Sigmoid colon (tissue), 7 donors: ENCODE measurements at places on chromosomes 1 and 21.

DNA sequence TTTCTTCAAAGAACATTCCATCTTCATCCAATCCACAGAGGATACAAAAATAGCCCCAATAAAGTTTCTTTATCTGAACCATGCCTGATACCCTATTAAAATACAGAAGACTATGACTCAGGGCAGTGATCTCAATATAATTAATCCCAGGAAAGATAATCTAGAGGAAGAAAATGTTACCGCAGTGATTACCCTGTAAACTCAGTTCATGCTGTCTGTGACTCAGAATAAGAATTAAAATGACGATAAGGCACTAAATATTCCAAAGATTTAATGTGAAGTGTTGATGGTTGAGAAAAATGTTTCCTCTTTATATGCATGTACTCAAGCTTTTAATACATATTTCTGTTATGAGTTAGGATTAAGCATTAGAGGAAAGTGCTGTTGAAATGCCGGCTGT, 88.6 kb upstream of the LYPLAL1 start:
- no peaks in the 10 kb centered on the region for H3K36me3 ChIP-seq
- H3K27ac ChIP-seq = no peak overlapping the region
- no peak overlapping the region for H3K4me3 ChIP-seq
- H3K4me1 ChIP-seq = no peaks in the 10 kb centered on the region
- no peaks in the 10 kb centered on the region for H3K27me3 ChIP-seq

DNA sequence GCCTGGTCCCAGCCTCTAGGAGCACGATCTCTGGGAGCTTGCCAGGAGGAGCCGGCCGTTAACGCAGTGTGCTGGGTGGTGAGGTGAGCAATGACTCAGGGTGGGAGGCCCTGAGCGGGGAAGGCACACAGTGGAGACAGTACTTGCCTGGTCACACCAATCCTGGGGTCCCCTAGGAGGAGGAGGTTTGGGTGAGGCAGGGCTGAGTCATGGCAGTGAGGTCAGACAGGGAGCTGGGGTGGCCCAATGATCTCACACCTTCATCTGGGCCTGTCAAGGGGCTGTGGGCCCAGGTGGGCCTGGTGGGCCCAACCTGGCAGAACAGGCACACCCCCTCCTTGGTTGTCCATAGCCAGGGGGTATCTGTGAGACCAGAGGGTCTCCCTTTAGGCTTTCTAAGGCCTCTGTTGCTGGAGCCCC, 8.6 kb upstream of the EDN2 start:
- DNase-seq = no peak
- no peaks in the 10 kb centered on the region for H3K36me3 ChIP-seq
- H3K27ac ChIP-seq = no peak overlapping the region
- H3K27me3 ChIP-seq = no peaks in the 10 kb centered on the region
- no peaks in the 10 kb centered on the region for H3K4me1 ChIP-seq

GRCh38 chr1:228358764-228359612, 47.6 kb downstream of the TRIM11 start:
- H3K27ac ChIP-seq = no peak overlapping the region
- no peak overlapping the region for H3K4me3 ChIP-seq
- H3K27me3 ChIP-seq = no peaks in the 10 kb centered on the region
- no peaks in the 10 kb centered on the region for H3K36me3 ChIP-seq

GRCh38 chr1:20047096-20047495, 22.9 kb upstream of the PLA2G5 start:
- no peaks in the 10 kb centered on the region for H3K36me3 ChIP-seq
- no peaks in the 10 kb centered on the region for H3K27me3 ChIP-seq
- no peak overlapping the region for H3K27ac ChIP-seq
- H3K4me3 ChIP-seq = no peak overlapping the region
- H3K4me1 ChIP-seq = no peaks in the 10 kb centered on the region
- no peak for DNase-seq

DNA sequence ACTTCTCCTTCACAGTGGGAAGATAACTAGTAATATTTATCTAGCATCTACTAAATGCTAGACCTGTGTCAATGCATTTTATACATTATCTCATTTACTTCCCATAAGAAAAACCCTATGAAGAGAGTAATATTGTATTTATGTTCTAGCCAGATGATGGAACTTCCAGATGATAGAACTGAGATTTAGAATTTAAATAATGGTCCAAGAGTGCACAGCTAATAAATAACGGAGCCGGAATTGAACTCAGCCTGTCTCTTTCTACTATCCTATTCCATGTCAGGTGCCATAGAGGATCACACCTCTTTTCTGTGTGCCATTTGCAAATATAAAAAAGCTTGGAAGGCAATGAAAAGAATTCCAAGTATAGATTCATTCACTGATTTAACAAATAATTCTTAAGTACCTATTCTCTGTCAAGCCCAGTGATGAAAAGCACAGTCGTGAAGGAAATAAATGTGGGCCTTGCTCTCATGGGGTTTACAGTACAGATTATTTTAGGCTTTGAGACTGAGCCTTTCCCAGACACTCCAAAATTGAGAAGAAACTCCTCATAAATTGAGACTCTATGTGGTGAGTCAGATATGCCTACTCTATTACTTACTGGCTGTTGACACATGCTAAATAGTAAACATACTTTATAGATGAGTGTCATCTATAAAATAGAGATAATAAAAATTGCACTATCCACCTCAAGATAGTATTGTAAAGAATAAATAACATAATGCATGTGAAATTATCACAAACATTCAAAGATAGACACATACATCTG, 378.0 kb upstream of the PRMT6 start:
- H3K4me1 ChIP-seq = peaks cover 15% of the 10 kb centered on the region
- no peaks in the 10 kb centered on the region for H3K36me3 ChIP-seq
- H3K4me3 ChIP-seq = no peak overlapping the region
- no peak for DNase-seq

- no peaks in the 10 kb centered on the region for H3K4me1 ChIP-seq
- no peak overlapping the region for H3K27ac ChIP-seq
- H3K27me3 ChIP-seq = no peaks in the 10 kb centered on the region
- H3K36me3 ChIP-seq = no peaks in the 10 kb centered on the region
These were observed 159.9 kb upstream of the AJAP1 start for GRCh38 chr1:4494558-4494957.
